ENCODE measurements at places on chromosomes 6 and 20.

- no peak for DNase-seq
Measured at GRCh38 chr20:2152317-2152716, 50.7 kb downstream of the STK35 start.

DNA sequence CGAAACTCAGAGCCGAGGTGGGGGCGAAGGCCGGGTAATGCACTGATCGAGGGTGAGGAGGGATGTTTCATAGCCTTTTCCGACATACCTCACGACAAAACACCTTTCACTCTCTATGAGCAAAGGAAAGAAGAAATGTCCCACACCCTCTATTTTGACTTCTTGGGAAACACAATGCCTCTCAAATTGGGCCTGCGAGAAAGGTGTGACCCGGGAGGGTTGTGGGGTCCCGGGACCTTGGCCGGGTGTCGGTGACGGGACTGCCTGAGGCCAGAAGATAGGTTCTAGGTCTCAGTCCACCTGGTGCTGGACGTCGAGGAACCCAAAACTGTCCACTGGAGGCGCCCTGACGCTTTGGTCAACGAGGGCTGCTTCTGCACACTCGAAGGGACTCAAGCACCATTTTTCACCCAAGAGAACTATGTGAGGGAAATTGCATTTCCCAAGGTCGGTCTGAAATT is 41.1 kb upstream of the OSTM1 start:
- DNase-seq = peak; percentile 37

DNA sequence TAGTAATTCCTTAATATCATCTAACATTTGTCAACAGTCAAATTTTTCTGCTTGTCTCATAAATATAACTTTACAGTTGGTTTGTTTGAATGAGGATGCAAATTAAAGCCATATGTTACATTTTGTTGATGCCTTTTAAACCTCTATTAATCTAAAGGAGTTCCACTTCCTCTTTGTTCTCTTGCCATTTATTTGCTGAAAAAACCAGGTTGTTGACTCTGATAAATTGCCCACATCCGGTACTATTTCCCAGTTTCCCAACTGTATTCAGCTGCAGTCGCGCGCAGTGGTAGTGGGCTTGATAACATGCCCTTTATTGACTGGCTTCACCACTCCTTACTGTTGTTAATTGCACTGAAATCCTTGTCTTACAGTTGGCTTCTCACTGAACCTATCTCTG is 32.8 kb upstream of the SIRPB2 start:
- peak; percentile 64 for DNase-seq

DNA sequence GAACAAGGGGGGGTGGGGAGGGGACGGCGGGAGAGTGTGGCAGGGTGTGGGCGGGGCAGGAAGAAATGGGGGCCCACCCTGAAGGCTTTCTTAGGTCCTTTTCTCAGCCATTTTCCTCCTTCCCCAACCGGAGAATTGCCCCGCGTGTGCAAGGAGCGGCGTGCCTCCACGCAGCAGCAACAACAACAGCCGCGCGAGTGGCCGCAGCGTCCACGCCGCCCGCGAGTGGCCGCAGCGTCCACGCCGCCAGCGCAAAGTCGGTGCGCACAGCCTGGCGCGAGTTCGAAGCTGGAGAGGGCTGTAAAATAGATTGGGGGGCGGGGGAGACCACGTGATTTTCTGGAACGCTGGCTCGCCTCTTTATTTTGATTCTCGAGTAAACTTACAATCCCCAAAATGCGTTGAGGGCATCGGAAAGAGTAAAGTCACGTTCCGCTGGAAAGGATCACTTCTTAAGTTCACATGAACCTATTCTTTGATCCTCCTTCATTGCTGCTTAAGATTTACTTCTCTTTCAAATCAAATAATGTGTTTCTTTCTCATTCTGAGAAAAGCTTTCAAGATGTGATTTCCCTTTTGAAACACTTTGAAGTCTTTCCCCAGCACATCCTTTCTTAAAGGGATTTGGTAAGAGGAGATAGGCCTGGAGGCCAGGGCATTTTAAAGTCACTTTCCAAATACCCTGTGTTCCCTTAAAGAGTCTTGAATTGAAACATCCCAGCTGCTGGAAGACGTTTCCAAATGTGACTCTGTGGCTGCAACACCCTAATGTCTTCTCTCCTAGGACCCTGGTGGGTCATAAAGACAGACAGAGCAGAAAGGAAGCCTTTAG is 66.7 kb upstream of the ZNF217 start:
- DNase-seq = no peak

- DNase-seq = no peak
Measured at GRCh38 chr20:34058831-34059230, 53.2 kb downstream of the EIF2S2 start.

DNA sequence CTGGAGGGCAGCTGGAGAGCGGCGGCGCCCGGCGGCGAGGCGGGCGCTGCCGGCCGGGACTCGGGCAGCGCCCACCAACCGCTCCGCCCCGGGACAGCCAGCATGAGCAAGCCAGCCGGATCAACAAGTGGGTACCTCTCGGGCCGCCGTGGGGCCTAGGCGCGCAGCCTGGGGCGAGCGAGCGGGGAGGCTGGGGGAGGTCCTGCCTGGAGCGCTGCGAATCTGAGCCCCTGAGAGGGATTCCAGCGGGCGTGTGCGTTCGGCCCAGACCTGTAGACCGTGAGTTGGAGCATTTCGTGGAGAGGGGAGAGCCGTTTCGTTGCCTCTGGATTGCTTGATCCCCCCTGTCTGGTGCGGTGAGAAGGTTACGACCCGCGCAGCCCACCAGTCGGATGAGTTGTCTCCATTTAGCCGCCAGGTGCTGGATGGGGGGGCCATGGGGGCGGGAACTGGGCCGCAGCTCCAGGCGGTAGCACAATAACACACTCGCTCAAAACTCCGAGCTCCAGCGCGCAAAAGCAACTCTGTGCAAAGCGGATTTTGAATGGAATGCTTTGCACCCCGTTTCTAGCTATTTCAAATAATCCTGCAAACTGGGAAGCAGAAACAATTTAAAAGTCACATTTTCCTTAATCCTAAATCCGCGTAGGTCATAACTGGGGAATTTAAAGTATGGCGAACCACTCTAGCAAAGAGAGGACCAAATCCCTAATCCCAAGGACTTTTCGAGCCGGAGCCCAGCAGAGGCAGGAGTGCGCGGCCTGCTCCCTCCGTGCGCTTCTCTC is 1.0 kb downstream of the NR2E1 start:
- DNase-seq = no peak

DNA sequence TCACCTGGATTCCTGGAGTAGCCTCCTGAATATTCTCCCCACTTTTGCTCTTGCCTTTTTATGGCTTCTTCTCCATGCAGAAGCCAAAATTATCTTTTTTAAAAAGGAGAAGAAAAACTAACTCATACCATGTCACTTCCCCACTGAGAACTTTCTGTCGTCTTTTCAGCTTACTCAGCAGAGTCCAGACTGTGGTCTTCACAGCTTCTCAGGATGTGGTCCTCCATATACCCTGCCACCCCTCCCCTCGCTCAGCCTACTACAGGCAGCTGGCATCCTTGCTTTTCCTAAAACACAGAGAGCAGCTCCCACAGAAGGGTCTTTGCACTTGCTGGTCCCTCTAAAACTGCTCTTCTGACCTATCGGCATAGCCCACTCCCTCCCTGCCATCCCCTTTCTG is 89.4 kb upstream of the ISM1 start:
- DNase-seq = no peak

DNA sequence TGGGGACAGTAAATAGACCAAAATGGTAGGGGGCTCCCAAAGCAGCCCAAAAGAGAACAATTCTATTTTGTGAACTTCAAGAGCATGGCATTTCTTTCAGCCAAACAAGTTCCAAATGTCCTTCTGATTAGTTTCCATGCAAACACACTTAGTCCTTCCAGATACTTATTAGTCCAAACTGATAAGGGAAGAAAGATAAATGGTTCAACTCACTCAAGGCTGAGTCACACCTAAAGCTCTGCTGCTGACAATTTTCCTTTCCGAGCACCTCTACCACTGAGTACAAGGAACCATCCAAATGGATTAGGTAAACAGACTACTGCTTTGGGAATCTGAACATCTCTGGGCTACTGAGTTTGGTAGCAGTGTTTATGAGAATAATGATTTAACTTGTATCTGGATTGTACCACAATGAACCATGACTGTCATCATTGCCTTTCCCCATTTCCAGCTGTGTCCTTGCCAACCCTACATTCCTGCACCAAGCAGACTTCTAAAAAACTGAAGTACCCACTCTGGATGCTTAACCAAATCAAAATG is 71.2 kb downstream of the TNFRSF21 start:
- DNase-seq = no peak

DNA sequence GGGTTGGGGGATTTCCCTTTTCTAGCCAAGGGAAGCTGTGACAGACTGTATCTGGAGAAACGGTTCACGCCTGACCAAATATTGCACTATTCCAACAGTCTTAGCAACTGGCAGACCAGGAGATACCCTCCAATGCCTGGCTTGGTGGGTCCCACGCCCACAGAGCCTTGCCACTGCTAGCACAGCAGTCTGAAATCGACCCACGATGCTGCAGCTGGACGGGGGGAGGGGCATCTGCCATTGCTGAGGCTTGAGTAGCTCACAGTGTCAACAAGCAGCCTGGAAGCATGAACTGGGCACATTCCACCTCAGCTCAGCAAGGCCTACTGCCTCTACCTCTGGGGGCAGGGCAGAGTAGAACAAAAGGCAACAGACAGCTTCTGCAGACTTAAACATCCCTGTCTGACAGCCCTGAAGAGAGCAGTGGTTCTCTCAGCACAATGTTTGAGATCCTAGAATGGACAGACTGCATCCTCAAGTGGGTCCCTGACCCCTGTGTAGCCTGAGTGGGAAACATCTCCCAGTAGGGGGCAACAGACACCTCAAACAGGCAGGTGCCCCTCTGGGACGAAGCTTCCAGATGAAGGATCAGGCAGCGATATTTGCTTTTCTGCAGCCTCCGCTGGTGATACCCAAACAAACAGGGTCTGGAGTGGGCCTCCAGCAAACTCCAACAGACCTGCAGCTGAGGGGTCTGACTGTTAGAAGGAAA is 89.9 kb upstream of the ECI2 start:
- no peak for DNase-seq

DNA sequence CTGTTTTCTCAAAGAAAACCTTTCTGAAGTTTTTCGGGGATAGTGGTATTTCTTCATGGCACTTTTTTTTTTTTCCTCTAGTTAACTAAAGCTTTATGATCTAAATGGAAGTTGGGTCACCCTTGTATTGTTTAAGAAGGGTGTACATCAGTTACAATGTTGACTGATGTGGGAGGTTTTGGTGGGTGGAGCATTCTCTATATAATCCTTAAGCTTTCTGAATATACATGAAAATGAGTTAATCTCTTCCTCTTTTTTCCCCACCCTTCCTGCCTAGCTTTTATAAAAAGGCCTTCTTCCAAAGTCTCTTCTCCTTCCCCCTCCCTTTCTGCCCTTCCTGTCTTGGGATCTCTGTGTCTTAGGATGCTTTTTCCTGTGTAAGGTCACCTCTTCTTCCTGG is 47.2 kb downstream of the DHX35 start:
- no peak for DNase-seq

DNA sequence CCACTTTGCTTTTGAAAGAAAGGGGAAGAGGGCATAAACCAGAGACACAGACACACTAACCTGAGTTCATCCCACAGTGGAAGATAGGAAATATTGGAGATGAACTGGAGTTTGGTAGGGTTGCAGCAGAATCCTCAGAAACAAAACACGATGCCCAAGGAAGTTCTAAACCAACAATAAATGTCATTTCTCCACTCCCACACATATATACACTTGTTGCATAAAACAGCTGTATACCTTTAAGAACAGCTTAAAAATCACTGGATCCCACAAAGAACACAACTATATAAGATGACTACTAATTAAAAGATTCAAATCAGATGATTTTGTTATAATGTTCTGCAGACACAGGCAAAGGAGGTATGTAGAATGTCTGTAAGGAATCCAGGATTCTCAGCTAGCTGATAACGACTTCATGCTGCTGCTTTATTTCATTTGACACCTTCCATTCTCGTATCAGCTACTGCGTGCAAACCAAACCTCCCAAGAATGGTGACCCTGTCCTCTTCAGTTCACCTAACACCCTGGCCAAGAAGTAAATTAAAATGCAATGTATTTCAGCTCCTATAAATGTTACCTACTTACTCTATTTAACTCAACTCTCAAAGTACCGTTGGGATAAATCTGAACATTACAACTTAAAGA is 14.3 kb downstream of the KIF13A start:
- DNase-seq = no peak

DNA sequence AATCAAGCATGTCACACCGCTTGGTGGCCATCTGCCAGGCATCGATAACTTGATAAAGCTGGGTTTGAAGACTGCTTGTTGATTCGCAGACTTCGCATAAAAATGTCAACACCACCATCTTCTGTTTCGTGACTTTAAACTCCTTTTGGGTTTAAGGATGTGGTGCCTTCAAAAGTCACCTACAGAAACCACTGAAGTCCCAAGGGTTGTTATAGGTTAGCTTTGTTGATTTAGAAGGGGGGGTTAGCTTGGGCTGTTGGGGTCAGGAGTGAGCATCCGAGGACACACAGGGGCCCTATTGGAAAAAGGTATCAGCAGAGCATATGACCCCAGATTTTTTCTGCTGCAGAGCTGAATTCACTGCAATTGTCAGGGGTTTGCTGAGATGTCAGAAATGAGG is 76.7 kb upstream of the SSTR4 start:
- no peak for DNase-seq

DNA sequence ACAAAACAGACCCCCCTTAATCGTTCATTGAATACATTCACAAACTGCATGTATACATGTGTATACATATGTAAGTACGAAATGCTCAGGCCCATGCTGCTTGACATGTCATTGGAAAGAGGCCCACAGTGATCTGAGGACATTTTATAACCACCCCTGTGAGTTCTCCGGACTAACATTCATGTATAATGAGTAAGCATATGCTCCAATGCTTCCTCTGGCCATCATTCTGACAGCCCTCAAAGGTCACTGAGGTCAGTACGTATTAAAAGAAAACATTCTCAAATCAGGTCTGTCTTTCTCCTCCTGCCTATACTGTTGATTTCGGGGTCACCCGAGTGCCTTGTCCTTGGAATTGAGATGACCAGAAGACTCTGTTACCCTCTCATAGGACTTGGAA is 54.9 kb downstream of the TENT5A start:
- no peak for DNase-seq

DNA sequence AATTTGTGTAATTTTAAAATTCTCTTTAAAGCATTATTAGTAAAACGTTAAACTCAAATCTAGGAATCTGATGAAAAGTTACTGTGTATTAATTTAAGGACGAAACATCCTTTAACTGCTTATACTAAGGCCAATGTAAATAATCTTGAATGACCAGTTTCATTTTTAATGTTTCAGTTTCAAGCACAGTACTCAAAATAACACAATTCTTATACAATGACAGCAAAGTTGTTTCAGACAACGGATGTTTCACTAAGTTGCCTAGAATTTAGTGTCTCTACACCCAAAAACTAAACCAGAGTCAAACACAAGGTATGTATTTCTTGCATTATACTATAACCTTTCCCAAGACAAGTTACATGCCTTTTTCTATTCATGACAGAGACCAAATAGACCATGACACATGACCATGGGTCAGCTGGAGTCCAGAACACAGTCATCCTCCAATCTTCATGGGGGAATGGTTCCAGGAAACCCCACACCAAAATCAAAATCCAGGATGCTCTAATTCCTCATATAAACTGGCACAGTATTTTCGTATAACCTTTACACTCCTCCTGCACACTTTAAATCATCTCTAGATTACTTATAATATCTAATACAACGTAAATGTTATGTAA is 7.7 kb downstream of the PHIP start:
- DNase-seq = no peak

GRCh38 chr20:47825011-47825762 is 39.9 kb upstream of the SULF2 start:
- no peak for DNase-seq

GRCh38 chr6:5639193-5639592 is 367.5 kb downstream of the NRN1 start:
- no peak for DNase-seq

All from CD14-positive monocyte (primary cell).